SJSA1 (cell line): ENCODE measurements at places on chromosomes 4 and X. TPM values are rescaled to one million over a fixed set of nuclear protein-coding genes. Genes with fewer than 3 reads are reported as not detected.

NXF2 gene
- total RNA-seq: not detected in 2 replicates

NEUROG2 gene
- total RNA-seq: 0.03 TPM in 1 of 2 replicates, not detected in the other

NLRP2B gene
- total RNA-seq: not detected in 2 replicates

ARHGAP6 gene
- total RNA-seq: 0.11 and 1.2 TPM in 2 replicates

KIT gene
- total RNA-seq: not detected in 2 replicates

GLOD5 gene
- not detected in 2 replicates for total RNA-seq

LRRC66 gene
- 0.05 TPM in 1 of 2 replicates, not detected in the other for total RNA-seq

HSD17B13 gene
- total RNA-seq: not detected in 2 replicates

MAGEA2B gene
- total RNA-seq: not detected in 2 replicates

HSFX1 gene
- 0.69 and 1.5 TPM in 2 replicates for total RNA-seq

RAB9B gene
- total RNA-seq: 0.50 and 1.7 TPM in 2 replicates

GRCh38 chr4:161856711-161857326 lies 307.0 kb downstream of the FSTL5 start:
- DNase-seq: no peak

GRCh38 chr4:77852892-77853495 lies 9.6 kb upstream of the MRPL1 start:
- no peak for DNase-seq

DNA sequence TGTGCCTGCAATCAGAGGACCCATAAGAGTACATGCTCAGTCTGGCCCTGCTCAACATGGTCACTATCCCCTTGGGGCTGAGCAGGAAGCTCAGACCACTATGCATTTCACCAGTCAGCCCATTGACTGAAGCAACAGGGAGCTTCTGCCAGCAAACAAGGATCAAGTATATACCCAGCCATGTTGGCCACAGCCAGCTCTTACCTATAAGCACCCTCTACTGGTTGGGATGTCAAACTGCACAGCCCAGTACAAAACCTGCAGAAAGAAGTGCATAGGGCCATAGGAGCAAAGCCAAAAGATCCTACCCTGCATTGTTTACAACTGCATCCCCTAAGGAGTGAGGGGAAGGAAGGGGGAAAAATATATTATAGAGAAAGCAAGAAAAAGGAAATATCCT lies 214.4 kb upstream of the CPEB2 start:
- no peak for DNase-seq

GRCh38 chr4:99998062-99998867 lies 48.2 kb upstream of the H2AZ1 start:
- no peak for DNase-seq

- no peak for DNase-seq
Observed at GRCh38 chr4:154305616-154306015, 186.0 kb downstream of the DCHS2 start.

GRCh38 chrX:3651277-3651676 lies 62.2 kb downstream of the PRKX start:
- no peak for DNase-seq

DNA sequence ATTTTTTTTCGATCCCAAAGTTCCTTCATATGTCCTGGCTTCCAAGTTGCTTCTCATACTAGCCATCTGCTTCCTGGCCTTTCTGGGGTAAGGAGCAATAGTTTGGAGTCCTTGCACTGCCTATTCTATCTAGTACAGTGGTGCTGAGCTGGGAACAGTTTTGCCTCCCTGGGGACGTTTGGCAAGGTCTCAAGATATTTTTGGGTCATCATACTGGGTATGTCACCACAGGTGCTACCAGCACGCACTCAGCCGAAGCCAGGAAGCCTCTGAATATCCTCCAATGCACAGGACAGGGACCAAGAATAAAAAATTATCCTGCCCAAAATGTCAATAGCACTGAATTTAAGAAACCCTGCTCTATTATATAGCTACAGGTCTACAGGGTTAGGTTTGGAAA lies 35.4 kb upstream of the TMSB15B start:
- DNase-seq: no peak

- peak; percentile 72 for DNase-seq
Observed at GRCh38 chrX:9566150-9566621, 101.3 kb downstream of the TBL1X start.

- DNase-seq: no peak
Observed at GRCh38 chr4:144967161-144967560, 130.8 kb downstream of the ANAPC10 start.

- DNase-seq: no peak
Observed at GRCh38 chrX:24148535-24149350, 786 bp upstream of the ZFX start.

DNA sequence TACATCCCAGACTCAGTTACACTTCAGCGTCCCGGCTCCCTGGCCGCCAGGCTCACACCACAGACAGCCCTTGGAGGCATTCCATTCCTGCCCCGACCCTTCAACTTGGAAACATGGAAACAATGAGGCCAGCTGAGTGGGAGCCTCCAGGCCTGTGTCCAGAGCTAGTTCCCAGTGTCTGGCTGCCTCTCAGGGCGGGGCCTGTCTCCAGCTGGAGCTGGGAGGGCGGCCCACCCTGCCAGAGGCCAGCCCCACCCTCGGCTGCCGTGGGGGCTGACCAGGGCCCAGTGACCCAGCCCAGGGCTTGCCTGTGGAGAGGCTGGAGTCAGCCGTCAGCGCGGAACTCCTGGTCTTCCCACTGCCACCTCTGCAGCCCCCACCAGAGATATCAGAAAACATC lies 37.4 kb upstream of the SPON2 start:
- DNase-seq: peak; percentile 51

GRCh38 chr4:121784401-121784800 lies 16.7 kb upstream of the EXOSC9 start:
- DNase-seq: no peak

GRCh38 chrX:27132862-27133261 lies 330.3 kb downstream of the PPP4R3C start:
- DNase-seq: no peak

DNA sequence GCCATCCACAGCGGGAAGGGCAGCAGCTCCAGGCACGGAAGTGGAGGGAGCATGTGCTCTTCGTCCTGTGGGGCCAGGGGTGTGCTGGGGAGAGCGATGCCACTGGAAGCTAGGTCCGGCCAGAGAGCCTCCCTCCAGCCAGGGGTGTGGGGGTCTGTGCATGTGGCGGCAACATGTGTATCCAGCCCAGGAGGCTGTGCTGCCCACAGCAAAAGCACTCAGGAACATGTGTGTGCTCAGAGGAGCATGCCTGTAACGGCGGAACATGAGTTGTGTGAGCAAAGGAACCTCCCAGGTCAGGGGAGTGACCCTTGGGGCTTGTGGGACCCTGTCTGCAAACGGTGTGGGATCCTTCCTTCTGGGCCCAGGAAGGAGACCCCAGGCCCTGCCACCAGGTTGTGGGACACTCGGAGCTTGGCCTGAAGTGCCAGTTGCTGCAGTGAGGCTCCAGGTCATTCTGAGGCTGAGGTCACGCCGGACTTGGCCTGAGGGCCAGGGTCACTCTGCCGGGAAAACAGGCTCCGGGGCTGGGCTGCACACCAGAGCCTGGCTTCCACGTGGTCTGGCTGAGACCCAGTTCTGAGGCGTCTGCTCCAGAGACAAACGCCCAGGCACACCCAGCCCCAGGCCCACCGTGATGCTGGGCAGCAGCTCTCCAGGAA lies 37.2 kb downstream of the CPLX1 start:
- no peak for DNase-seq

DNA sequence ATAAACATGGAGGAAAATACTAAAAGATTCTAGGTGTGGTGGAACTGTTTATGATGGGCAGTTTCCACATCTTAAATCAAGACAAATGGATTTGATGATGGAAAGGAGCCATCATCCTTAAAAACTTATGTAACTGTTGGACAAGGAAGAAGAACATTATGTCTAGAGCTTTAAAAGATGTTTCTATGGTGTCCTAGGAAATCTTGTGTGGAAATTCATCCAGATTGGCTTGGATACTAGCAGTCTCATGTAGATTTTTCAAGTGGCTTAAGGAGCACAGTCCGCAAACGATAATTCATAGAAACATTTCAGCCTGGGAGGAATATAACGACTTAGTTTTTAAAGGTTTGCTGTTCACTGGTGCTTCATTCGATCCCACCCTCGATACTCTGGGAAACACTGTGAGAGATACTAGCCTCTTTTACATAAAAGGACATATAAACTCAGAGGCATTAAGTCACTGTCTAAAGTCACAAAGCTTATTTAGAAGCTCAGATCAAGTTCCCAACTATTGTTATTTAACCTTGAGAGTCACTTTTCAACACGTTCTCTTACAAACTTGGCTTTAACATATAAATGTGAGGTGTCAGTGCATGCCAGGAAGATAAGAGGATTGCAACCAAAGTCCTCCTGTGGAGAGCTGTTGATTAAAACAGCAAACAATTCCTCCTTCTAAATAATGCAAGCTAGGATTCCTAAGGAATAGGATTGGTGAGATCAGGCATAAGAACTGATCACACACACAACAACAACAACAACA lies 135.7 kb upstream of the SCML1 start:
- DNase-seq: no peak

DNA sequence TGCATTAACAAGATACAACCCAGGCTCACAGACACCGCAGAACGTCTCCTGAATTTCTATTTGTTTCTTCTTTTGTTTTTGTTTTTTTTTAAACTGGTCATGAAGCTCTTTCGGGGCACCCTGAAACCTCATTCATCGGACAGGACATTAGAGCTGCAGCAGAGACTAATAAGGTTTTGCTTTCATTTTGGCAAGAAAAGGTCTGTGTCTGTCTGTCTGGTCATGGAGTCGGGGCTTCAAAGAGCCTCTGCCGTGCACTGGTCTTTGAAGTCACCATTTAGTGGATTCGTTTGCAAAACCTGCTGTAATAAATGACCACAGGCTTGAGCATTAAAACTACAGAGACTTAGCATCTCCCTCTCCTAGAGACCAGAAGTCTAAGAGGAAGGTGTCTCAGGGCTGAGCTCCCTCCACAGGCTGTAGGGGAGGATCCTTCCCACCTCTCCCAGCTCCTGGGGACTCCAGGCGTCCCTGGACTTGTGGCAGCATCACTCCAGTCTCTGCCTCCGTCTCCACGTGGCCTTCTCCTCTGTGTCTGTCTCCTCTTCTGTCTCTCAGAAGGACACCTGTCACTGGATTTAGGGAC lies 247.5 kb downstream of the CRLF2 start:
- DNase-seq: no peak

DNA sequence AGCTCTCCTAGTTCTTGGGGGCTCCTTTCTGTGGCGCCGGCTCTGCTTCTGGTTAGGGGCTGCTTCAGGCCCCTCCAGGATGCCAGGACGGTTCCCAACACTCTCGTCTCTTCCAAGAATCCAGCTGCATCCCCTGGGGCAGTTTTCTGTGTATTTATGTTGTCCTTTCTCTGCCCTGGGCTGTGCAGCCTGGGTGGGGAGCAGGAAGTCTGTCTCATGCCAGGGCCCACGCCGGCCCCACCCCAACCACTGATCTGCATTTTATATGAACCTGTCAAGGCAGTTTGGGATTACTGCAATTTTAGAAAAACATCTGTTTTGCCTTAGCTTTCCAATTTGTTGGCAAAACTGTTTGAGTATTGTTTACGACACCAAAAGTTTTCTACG lies 14.6 kb downstream of the CTBP1 start:
- DNase-seq: no peak

GRCh38 chr4:53682196-53682595 lies 90.9 kb upstream of the LNX1 start:
- peak; percentile 26 for DNase-seq

DNA sequence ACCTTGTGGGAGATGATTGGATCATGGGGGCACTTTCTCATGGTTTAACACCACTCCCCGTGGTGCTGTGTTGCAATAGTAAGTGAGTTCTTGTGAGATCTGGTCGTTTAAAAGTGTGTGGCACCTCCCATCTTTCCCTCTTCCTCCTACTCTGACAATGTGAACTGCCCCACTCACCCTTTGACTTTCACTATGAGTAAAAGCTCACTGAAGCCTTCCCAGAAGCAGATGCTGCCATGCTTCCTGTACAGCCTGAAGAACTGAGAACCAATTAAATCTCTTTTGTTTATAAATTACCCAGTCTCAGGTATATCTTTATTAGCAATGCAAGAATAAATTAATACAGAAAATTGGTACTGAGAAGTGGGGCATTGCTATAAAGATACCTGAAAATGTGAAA lies 509.6 kb upstream of the CT83 start:
- DNase-seq: no peak

- DNase-seq: no peak
Observed at GRCh38 chrX:1249101-1249887, 19.3 kb upstream of the CSF2RA start.

DNA sequence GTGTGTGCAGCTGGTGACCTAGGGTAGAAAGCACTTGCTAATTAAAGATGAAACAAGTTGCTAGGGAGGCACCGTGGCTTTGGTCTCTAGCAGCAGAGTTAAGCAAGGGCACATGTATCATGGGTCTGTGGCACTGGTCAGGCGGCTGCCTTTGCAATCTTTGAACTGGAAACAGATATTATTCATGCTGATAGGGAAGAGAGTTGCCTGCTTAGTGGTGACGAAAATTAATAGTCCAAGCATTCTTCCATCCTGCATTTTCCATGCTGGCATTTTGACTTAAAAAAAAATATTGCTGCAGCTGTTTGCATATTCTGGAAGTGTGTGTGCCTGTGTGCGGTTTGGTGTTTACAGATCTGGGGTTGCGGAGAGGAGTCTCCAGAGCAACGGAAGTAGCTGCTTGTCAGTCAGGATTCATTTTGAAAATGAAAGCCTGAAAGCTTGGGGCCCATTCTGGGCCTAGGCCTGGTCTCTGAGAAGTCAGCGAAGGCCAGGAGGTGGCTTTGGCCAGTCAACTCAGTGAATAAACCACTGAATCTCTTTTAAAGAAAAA lies 2.3 kb upstream of the SOWAHD start:
- DNase-seq: peak; percentile 31

DNA sequence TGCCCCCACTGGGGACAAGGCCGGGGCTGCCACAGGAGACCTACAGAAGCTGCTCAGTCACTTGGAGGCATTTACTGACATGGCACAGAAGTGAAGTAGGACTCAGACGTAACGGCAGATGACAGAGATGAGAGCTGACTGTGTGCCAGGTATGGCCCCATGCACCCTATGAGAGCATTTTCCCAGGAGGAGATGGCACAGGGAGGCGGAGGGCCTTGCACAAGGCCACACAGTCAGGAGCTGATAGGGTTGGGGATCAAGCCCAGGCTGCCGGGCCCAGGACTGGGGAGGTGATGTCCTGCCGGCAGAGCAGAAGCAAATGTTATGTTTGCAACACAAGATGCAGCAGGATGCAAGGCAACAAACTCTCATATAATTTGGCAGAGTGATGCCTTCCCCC lies 34.1 kb downstream of the NAT8L start:
- no peak for DNase-seq

GRCh38 chrX:109847257-109848187 lies 114.5 kb upstream of the ACSL4 start:
- peak; percentile 24 for DNase-seq

DNA sequence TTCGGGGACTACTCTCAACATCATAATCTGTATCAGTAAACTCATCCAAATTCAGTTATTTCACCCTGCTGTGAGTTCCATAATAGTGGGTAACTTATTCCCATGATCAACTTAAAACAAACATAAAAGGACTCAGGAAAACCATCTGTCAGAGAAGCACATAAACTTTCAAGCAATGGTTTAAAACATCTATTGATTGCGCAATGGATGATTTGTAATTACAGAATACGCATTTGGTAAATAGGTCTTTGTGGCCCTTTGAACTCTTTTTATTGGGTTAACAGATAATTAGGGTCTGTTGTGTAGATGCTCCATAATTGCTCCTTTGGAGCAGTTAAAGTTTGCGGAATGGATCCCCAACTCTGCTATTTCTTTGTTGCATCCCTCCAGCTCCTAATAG lies 115.3 kb downstream of the KIT start:
- no peak for DNase-seq

GRCh38 chr4:81021142-81021944 lies 9.2 kb upstream of the BMP3 start:
- no peak for DNase-seq
